ENCODE measurements at places on chromosomes 7 and 10.

- no peak for DNase-seq
Measured at GRCh38 chr7:151348970-151349369, 7.4 kb downstream of the NUB1 start.

- DNase-seq: no peak
Measured at GRCh38 chr10:28094121-28094520, 95.2 kb upstream of the ODAD2 start.

- peak; percentile 39 for DNase-seq
Measured at GRCh38 chr10:85124603-85125051, 796.2 kb downstream of the CCSER2 start.

- DNase-seq: no peak
Measured at GRCh38 chr10:112026438-112026837, 157.1 kb downstream of the GPAM start.

- DNase-seq: no peak
Measured at GRCh38 chr10:106395041-106395749, 769.3 kb downstream of the SORCS1 start.

DNA sequence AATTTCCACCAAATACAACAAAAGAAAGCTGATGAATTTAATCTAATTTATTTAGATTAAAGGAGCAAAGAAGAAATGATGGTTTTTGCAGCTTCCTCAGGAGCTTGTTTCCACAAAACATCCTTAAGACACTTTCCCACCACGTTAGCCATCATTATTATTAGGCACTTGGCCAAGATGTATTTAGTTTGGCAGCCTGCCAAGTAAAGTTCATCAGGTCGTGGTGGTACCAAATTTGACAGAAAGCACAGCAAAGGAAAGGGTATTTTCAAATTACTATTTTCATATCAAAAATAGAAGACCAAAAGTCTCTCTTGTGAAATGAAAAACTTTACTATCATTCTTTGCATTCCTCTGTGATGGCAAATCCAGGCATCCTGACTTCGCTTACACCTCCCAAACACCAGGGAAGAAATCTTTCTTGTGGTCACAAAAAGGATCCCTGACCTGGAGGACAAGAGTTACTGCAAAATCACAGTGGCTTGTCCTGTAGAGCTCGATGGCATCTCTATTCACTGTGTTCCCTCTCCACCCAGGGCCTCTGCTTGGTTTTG is 123.1 kb upstream of the INHBA start:
- no peak for DNase-seq

- no peak for DNase-seq
Measured at GRCh38 chr7:32588657-32589056, 93.4 kb downstream of the AVL9 start.

DNA sequence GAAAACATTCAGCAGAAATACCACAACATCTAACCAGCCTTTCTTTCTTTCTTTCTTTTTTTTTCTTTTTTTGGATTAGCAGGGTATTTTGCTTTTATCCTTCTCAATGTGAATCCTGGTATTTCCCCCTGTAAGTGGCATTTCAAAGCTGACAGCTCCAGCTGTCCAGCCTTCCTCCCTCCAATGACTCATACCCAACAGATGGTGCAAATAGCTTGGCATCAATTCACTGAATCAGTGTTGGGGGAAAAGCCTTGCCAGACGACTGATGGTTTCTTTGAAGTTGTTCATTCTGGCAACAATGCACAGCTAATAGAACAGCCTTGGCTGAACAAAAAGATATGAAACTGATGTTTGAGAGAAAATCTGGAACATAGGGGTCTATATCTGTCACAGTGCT is 316.8 kb upstream of the STEAP1 start:
- DNase-seq: no peak

DNA sequence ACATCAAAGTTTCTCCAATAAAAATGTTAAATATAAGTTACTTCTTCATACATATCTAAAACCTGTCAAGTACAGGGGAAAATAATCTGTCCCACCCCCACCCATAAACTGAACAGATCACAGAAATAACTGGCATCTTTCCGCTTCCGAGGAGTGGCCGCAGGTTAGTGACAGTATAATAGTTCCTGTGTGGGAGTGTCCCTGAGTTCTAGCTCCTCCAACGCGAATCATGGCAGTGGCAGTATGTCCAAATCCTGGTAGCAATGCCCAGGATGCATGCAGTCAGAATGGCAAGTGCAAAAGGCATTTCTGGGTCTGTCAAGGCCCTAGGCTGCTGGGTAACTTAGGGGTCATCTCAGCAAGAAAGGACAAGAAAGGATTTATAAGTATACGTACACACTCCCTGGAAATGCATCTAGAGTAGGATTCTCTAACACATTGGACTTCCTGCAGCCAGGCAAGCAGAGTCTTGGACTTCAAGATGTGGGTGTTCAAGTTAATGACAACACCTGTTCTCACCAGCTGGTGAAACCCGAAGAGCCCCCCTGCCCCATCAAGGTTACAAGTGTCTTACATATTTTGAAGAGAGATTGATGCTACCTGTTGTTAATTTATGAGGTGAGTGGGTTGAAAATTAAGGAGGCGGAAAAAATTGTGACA is 94.4 kb upstream of the COL1A2 start:
- DNase-seq: no peak

GRCh38 chr10:78288663-78289062 is 255.0 kb downstream of the RPS24 start:
- DNase-seq: no peak

DNA sequence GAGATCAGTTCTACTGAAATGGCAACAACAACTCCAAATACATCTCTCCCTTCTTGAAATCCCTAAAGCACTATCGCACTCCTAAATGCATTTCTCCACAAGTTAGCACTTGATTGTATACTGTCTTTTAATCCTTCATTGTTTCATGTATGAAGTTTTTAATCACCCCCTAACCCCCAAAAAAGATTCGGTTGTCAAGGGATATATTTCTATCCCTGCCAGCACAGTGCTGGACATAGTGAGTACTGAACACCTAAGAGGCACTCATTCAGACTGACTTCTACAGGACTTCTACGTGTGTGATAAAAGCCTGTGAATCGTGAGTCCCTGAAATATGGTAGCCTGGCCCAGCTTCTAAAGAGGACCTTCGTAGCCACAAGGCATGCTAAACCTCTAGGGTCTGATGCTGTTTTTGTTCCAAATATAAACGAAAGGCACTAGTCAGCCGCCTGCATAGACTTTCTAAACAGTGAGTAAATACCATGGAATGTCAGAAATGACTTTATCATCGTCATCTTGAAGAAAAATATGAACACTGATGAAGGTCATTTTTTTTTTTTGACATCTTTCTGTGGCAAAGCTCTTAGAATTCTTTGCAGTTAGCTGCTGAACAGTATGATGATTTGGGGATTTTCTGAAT is 14.6 kb upstream of the ZSCAN21 start:
- no peak for DNase-seq

- no peak for DNase-seq
Measured at GRCh38 chr7:1902231-1902855, 232.3 kb downstream of the ELFN1 start.

GRCh38 chr7:129774359-129774758 is 162.8 kb downstream of the NRF1 start:
- DNase-seq: no peak

GRCh38 chr10:9010093-9010492 is 955.6 kb downstream of the GATA3 start:
- DNase-seq: no peak

- DNase-seq: no peak
Measured at GRCh38 chr7:102189756-102190155, 96.9 kb upstream of the SH2B2 start.

DNA sequence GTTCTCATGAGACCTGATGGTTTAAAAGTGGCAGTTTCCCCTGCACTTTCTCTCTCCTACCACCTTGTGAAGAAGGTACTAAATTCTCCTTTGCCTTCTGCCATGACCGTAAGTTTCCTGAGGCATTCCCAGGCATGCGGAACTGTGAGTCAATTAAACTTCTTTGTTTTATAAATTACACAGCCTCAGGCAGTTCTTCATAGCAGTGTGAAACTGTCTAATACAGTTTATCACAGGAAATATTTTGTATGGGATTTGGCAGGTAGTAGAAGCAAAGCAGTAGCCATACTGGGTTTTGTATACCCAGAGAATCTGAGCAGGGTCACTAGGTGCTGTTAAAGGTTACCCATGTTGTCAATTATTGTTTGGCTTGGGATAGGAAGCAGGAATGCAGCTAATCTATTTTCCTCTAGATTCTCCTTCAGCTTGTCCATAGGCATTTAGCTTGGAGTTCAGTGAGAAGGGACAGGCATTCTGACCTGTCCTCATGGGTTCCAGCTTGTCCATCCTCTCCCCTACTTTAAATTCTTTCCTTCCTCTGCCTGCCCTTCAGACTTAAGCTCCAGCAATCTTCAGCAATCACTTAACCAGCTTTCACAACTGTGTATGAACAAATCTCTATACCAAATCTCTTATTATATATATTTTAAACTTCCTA is 186.7 kb downstream of the PCLO start:
- DNase-seq: no peak

- DNase-seq: peak; percentile 73
Measured at GRCh38 chr7:129611246-129612111, at the start of gene NRF1. Gene NRF1 (plus strand): TSS chr7:129611720. CDS start chr7:129657352, 45,632 bp downstream.

DNA sequence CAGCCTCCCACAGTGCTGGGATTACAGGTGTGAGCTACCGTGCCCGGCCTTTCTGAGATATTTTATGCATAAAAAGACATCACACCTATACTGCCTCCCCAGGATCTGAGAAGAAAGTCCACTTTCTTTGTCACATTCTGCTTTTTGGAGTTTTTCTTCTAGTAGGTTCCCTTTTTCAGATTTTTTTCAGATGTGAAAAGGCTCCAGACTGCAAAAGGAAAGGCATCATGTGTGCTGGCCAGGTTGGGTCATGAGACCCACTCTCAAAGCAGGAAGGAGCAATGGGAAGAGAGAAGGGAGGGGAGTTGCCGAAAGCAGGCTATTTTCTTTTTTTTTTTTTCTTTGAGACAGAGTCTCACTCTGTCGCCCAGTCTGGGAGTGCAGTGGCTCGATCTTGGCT is 10.8 kb downstream of the BLVRA start:
- DNase-seq: no peak

- DNase-seq: no peak
Measured at GRCh38 chr7:121493553-121493952, 97.4 kb upstream of the FAM3C start.

GRCh38 chr10:113454341-113455061 is 98.4 kb upstream of the HABP2 start:
- DNase-seq: no peak

DNA sequence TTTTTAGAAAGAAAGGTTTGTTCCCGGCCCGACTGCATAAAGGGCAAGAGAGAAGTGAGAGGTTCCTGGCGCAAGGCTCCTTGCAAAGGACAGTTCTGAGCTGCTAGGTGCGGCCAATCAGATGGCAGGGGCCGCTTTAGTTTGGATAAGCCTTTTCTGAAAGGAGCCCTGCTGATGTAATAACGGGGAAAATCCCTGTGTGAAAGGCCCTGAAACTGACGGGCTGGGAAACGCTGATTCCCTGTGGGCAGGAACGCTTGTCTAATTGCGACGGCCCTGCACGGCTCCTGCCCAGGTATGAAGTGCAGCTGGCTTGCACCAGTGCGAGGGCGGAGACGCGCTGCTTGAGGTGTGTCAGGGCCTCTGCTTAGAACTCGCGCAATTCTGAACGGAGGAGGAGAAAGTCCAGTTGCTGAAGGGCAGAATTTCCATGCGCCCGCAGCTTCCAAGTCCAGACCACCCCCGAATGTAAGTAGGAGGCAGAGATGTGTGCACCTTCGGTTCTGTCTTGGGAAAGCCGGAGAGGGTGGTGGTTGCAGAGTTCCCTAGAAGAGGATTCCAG is 30.5 kb downstream of the TACC2 start:
- DNase-seq: peak; percentile 26

- DNase-seq: no peak
Measured at GRCh38 chr7:85498031-85498430, 311.2 kb upstream of the SEMA3D start.

DNA sequence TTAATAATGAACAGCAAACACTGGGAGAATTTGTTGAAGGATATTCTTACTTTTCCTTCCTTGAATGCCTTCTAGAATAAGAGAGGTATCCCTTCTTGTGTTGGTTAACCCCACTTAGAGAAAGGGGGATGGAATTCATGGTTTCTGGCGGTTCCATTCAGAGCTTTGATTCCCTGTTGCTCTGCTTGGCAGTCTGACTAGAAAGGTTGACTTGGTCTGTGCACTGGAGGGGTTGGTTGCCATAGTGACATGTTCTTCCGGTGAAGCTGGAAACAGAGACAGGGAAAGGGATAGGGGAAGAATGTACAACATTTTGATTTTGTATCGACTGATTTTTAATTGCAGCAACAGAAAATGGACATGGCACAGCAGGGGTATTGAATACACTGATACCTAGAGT is 2.5 kb downstream of the TMEM178B start:
- peak; percentile 61 for DNase-seq
